CD4-positive, alpha-beta T cell treated with Interleukin-15 for 1 hour (primary cell): ENCODE measurements at places on chromosomes 2 and 18.

DNA sequence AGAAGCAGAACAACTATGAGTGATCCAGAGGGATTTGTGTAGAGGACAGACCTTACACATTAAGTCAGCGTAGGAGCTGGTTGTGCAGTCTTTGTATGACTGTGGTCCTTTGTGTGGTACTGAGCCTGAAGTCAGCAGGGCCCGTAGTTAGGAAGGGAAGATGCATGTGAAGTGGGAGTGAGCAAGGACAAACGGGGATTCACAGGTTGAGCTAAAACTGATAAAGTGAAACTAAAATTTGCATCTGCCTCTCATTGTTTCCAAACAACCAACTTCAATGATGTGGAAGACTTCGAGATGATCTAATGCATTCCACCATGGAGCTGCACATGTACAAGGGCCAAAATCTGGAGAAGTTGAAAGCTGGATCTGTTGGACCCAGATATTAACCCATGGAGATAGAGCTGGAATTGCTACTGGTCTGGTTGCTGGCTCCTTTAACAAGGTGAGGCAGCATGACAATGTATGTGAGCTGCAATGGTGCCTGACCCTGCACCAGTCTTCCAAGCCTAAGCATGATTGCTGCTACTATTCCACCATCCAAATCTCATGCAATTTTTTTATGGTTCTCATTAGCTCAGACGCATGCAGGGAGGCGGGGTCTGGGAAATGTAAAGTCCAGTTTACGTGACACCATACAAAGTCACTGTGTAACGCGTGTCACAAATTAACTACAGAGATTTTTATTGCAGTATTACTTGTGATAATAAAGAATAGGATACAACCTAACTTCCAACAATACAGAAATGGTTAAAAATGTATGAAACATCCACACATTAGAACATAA is 12.1 kb upstream of the CYBRD1 start:
- no peak for DNase-seq

- DNase-seq: no peak
Observed at GRCh38 chr2:124039032-124039431, 13.9 kb downstream of the CNTNAP5 start.

- no peak for DNase-seq
Observed at GRCh38 chr2:43041173-43041591, 185.2 kb downstream of the ZFP36L2 start.

DNA sequence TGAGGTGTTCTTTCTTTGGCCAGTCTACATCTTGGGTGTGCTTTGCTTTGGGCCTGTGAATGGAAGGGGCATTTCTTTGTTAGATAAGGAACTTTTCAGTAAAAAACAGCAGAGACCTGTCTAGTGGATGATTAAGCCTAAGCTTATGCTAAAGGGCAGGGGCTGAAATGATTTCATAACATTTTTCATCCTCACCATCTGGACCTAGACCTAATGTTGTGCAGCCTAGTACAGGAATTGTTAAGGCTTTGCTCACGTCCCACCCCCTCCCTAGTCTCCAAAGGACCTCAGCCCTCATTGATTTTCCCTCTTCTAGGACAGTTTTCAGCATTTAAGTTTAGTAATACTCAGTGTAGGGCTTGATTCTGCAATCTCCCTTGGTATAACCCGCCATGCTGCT is 111.8 kb downstream of the PRKCE start:
- DNase-seq: no peak

DNA sequence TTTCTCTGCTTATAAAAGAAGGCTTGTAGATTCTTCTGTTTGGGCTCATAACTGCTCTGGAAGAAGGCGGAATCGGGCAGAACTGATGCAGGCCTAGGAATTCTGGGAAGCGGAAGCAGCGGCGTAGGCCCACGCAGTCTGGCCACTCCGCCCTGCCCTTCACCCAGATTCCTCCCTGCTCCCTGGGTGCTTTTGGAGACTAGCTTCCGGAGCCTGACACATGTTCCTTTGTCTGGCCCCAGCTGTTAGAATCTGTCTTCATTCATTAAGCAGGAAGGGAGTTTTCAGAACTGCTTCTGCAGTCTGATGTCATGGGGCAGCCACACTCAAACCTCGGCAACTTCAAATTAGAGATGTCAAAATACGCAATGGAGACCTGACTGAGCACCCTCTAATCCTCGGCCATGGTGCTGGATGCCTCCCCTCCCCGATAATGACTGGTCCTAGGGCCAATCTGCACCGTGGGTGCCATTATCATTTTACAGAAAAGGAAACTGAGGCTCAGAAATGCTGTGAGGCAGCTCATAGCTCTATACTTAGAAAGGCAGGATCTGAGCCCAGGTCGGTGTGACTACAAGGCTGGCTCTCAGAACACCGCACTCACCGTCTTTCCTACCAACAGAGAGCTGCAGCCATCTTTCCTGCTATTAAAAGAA is 275.7 kb downstream of the MYCN start:
- DNase-seq: no peak

- DNase-seq: no peak
Observed at GRCh38 chr2:23092831-23093230, 292.1 kb upstream of the KLHL29 start.

GRCh38 chr18:58009166-58009565 is 34.9 kb upstream of the NEDD4L start:
- DNase-seq: no peak

- no peak for DNase-seq
Observed at GRCh38 chr2:232482301-232483238, 5.1 kb downstream of the ECEL1 start.

GRCh38 chr2:64391940-64392339 is 62.0 kb upstream of the LGALSL start:
- no peak for DNase-seq

- no peak for DNase-seq
Observed at GRCh38 chr2:198913394-198914152, 544.2 kb downstream of the SATB2 start.

DNA sequence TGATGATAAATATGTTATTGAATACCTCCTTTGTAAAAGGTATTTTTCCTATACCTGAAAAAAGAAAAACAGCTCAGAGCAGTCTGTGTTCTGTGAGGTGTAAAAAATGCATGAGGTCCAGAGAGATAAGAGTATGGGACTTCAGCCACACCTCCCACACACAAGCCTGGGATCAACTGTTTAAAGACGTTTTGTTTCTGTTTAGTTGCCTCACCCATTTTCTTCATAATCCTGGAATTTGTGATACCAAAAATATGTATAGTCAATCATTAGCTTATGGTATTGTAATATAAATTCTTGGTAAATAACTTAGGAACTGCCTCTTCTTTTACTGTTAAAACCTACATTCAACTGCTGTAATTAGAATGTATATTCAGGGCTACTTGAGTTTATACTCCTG is 1322.9 kb upstream of the TMEFF2 start:
- DNase-seq: no peak

- no peak for DNase-seq
Observed at GRCh38 chr2:208406474-208407451, at the start of gene PTH2R. PTH2R (plus strand) TSS chr2:208406792; CDS start chr2:208407044, 252 bp downstream.

- no peak for DNase-seq
Observed at GRCh38 chr2:145801210-145801609, 1281.3 kb upstream of the ZEB2 start.

GRCh38 chr18:35646449-35646848 is 64.9 kb downstream of the GALNT1 start:
- no peak for DNase-seq

DNA sequence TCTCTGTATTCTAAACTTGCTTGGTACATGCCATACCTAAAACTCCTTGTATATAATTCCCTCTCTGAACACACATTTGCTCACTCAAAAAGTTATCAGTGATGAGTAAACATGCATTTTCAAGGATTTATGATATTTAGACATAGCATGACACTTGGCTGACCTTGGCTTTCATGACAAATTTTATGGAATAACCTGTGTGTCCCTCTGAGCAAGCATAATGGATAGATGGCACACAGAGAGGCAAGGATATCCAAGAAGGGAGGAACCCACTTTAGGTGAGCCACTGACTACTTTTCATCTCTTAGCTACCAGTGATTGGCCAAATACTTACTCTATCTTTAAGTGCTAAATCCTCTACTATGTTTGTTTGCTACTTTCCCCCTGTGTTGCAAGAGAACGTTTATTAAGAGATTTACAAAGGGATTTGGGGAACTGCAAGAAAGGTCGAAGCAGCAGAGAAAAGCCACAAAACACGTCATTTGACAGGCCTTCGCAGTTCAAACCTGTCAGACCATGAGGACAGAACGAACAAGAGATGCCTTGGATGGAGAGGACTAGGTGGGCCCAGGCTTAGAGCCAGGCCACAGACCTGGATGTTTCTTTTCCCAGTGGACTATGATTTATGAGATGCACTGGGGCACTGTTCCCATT is 379.9 kb downstream of the NBAS start:
- no peak for DNase-seq

DNA sequence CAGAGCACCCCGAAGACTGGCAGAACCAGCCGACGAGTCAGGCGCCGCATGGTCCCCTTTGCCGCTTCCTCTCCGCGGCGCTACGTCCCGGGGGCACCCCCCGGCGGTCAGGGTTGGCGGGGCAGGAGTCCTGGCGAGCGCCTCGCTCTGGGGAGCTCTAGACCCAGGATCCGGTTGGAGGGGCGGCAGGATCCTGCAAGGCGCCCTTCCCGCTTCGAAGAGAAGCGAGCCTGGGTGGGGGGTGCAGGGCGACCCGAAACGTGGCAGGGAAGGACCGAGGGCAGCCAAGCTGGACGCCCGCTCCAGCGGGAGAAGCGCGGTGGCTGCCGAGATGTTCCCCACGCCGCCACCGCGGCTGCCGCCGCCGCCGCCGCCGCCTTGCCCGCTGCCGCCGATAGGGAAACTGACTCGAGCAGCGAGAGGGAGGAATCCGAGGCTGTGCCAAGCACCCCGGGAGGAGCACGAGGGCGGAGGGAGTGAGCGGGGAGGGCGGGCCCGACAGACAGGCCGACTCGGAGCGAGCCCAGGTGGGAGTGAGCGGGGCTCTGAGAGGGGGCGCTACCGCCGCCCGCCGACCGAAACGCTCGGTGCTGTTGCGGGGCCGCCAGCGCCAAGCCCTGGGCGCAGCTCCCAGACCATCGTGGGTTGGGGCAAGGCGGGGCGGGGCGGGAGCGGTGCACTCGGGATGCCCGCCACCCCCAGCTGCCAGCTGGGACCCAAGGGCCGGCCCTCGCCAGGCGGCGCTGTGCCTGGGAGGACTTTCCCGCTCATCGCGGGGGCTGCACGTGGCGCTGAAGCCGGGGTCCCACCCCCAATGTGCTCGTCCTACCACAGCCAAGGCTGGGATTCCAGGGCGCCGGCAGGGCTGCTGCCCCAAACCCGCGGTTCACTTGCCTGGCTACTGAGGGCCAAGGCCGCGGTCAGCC is at the start of gene GALNT14:
GALNT14 (minus strand) TSS at position 404 of the 926 bp plus-strand sequence; CDS start at position 50, 354 bp downstream.
- peak; percentile 27 for DNase-seq

DNA sequence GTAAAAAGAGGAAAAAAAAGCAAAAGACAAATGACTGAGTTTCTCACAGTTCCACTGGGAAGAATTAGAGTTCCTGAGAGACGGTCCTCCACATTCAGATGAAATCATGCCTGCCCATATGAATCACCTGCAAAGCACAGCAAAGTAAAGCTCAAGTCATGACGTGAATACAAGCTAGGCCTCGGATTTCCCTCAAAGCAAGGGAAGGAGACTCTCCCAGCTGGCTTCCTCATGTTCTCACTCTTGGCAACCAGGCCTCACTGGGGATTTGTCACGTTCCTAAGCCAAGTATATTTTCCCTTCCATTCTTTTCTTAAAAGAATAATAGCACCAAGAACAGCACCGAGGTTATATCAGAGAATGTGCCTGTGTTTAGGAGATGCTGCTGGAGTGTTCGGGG is 47.0 kb downstream of the CYP27C1 start:
- DNase-seq: no peak

DNA sequence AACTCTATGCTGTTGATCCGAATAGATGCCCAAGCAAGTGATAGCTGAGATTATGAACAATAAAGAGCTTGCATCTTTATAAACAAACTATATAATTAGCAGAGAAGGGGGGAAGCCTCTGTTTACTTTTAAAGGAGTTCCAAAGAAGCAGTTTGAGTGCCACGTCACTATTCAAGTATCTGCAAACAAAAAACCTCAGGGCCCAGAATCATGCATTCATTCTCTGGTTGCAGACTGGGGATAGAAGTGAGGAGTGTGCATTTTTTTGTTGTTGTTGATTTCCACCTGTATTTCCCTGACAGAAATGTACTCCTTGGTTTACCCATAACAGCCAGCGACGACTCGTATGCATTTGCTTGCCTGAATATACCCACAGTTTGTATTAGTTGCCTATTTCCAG is 264.3 kb downstream of the PTGR3 start:
- DNase-seq: no peak

GRCh38 chr18:6326566-6326965 is 88.1 kb downstream of the L3MBTL4 start:
- DNase-seq: no peak

- DNase-seq: peak; percentile 87
Observed at GRCh38 chr18:79395761-79396404, at the start of gene NFATC1. NFATC1 (plus strand) TSS chr18:79395930; CDS start chr18:79396225, 295 bp downstream.

DNA sequence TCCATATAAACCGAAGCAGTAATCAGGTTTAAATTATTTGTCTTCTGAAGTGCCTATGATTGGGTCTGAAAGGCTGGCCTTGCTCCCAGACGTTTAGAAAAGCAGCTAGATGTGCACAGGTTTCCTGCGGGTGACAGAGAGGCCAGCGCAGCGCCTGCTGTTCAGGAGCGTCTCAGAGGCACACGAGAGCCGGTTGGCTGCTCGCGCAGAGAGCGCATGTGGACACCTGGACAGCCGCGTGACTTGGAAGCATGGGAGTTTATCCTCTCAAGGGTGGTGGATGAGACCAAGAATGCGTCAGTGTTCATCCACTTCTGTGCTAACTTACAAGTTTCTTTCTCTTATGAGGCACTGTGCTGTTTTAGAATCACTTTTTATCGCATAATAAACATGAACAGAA is 303.7 kb downstream of the PTGR3 start:
- no peak for DNase-seq

GRCh38 chr2:109135359-109136197 is 6.6 kb downstream of the SH3RF3 start:
- DNase-seq: no peak

GRCh38 chr2:102279391-102279735 is 32.0 kb upstream of the IL1RL1 start:
- no peak for DNase-seq

- DNase-seq: no peak
Observed at GRCh38 chr2:70161069-70161534, 29.7 kb downstream of the C2orf42 start.

DNA sequence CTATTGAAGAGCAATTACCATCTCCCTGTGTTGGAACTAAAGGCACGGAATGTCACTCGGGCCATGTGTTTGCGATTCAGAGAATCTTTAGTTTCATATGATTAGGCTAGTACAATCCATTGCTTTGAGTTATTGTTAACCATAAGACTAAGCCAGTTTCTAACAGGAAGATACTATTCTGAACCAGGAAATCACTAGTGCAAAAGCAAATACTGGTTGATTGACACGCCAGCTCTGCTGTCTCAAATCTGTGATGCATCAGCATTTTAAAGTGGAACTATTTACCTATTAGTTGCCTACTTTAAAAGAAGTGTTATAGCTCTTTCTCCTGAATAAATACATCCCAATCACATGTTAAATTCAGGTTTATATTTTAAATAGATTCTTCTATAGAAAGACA is 61.9 kb downstream of the AFTPH start:
- DNase-seq: no peak

GRCh38 chr18:48552130-48552529 is 13.3 kb downstream of the CTIF start:
- no peak for DNase-seq

GRCh38 chr2:232629129-232629475 is 4.3 kb upstream of the EFHD1 start:
- no peak for DNase-seq

- DNase-seq: no peak
Observed at GRCh38 chr18:55506074-55506473, 81.9 kb downstream of the TCF4 start.
